ENCODE measurements at places on chromosomes 6 and 20.

DNA sequence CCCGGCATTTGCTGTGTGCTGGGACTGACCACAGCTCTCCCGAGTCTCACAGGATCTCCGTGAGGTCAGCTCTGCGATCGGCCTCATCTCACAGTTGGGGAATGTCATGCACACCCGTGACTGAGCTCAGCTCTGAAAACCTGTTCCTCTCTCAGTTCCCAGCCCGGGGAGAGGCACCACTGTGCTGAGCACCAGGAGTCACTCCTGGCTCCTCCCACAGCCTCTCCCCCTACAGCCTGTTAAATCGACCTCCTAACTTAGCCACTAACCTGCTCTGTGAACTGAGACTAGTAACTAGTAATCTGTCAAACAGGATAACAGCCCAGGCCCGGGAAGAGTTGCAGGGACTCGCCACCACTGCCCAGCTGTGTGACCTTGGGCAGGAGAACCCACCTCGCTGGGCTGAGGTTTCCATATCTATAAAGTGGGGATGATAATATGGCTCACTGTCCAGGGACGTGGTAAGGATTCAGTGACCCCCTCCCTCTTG is 20.1 kb upstream of the NOL4L start:
- no peak for DNase-seq

DNA sequence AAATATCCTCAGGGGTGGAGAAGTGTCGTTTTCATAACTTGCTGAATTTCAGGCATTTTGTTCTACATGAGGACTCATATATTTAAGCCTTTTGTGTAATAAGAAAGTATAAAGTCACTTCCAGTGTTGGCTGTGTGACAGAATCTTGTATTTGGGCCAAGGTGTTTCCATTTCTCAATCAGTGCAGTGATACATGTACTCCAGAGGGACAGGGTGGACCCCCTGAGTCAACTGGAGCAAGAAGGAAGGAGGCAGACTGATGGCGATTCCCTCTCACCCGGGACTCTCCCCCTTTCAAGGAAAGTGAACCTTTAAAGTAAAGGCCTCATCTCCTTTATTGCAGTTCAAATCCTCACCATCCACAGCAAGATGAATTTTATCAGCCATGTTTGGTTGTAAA is 20.3 kb upstream of the MAPK13 start:
- no peak for DNase-seq

- no peak for DNase-seq
Observed at GRCh38 chr6:39214120-39214813, 15.0 kb downstream of the KCNK5 start.

DNA sequence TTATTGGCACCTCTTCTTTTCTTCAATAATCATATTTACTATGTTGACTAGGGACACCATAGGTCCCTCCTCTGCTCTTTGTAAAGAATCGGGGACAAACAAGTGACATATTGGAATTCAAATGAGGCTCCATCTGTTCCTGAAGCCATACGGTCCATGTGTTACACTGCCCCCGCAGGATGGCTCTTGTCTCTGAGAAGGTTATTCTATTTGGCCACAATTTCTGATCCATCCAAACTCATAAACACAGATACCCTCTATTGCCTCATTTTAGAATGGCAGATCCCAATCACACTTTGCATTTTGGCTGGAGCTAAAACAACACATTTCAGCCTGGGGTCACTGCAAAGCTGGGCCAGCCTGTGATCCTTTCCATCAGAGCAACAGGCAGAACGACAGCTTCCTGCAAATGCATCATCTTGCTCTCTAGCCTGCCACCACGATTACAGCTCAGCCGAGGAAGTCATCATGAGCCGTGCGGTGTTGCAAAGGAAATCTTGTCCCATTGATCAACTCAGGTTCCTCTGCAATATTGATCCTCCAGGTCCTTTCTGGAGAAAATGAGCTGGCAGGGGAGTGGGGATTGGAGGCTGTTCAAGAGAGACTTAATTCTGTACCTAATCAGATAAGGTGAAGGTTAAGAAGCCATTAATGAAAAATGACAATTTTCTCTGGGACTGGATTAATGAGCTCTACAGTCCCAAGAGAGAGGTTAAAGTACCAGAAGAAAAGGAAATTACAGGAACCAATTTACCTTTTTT is 73.1 kb downstream of the AGPAT4 start:
- DNase-seq = no peak

- no peak for DNase-seq
Observed at GRCh38 chr20:33399924-33400323, 1.4 kb downstream of the CDK5RAP1 start.

DNA sequence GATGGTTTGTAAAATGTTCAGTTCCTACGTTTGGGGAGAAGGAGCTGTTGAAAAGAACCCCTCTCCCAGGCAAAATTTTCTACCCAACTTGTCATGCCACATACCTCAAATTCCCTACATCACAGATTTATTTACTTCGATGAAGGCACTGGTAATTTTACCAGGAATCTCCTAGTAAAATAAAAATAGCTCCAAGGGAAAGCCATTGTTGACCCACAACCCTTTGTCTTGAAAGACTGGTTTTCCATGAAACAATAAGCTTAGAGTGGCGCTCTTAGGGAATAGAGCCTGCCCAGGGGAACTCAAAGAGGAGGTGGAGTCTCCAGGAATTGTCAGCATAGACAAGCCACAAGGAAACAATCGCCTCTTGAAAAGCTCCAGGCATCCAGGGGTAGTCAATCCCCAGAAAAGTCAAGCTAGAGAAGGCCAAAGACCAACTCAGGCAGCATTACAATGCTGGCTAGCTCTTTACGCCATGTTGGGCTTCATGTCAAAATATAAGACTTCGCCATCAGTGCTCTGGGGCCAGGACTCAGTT is 99.2 kb upstream of the RREB1 start:
- DNase-seq = no peak

DNA sequence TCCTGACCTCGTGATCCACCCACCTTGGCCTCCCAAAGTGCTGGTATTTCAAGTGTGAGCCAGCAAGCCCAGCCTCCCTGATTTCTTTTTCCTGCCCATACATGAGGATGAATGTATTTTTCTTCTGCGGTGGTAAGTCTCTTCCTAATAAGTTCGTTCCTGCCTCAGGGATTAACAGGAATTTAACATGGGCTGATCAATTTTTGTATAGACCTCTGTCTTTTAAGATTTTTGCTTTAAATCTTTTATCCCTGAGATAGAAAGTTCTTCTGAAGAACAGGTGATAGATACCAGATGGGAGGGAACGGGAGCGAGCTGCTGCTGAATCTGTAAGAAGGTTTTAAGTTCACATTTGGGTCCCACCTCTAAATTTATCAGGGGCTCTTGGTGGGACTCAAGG is 7.0 kb upstream of the ZNFX1 start:
- no peak for DNase-seq

- no peak for DNase-seq
Observed at GRCh38 chr6:51004380-51004779, 185.7 kb downstream of the TFAP2B start.

GRCh38 chr6:150038202-150039062 is 13.1 kb upstream of the RAET1L start:
- no peak for DNase-seq

DNA sequence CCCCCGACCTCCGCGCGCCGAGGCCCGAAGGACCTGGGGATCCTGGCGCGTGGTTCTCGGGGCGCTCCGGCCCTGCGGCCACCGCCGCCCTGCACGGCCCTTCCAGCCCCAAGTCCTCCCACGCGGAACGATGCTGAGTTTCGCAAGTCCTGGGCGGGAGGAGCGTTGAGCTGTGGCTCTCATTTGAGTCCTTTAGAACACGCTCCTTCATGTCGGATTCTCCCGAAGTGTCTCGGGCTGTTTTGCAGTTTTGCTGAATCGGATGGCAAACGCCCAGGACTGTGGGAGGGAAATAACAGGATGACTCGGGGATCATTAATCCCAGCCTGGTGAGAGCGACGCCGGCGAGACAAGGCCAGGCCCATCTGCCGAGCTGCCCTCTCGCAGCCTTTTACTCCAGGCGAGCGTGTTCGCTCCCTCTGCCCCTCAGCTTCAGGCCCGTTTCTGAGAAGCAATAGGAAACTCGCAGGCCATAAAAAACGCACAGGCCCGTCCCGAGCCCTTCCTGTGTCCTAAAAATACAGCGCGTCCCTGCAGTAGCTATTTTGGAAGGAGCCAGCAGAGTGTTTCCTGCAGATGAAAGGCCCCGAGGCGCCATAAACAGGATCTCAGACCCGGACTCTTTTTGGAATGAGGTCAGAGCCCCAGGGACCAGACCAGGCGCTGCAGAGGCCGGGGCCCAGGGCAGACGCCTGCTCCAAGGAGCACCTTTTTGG is 153.5 kb downstream of the DLL1 start:
- no peak for DNase-seq

GRCh38 chr6:50962213-50962759 is 143.6 kb downstream of the TFAP2B start:
- no peak for DNase-seq

DNA sequence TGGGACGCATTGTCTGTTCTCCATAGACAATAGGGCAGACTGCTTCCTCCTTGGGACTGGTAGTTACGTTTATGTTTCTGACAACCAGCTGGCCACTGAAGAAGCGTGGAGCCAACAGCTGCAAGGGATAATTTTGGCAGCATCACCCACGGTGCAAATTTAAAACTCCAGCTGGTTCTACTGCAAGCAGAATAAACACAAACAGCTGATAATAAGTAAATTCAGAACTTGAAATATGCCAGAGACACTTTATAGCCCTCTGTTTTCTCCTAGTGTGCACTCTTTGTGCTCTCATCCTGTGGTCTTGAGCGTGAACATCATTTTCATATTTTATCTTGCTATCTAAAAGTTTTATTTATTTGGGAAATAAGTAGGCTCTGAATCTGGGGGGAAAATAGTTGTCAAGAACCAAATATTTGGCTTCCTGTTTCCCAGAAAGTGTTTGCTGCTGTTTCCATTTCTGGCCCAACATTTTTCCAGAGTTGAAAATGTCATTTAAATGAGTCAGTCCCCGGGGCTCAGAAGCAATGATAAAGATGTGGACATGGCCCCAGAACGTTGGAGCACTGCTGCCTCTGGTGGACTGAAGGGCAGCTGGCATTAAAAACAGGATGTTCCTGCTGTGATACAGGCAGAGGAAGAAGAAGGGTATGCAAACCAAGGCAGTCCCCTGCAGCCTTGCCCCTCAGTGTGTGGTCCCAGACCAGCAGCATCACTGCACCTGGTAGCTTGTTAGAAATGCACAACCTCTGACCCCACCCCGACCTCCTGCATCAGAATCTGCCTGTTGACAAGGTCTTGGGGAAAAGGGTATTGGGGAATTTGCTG is 12.5 kb upstream of the THBD start:
- no peak for DNase-seq

DNA sequence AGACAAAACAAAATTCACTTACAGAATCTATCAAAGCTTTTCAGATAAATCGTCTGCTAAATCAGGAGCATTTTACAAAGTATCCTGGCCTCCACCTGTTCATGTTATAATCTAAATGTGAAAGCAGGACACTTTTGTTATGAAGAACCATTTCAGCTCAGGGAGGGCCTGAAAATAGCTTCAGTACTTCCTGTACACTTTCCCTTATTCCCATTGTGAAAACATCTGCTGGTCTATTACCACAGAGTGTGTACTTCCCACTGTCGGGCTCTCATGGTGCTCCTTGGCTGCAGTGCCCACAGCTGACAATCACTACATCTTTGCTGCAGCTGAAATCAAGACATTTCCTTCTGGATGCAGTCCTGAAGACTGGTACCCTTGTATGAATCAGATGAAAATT is 128.1 kb downstream of the OPRM1 start:
- no peak for DNase-seq

- DNase-seq = no peak
Observed at GRCh38 chr6:47303342-47303741, 6.4 kb downstream of the TNFRSF21 start.

- no peak for DNase-seq
Observed at GRCh38 chr6:102068349-102068929, 674.9 kb downstream of the GRIK2 start.

- no peak for DNase-seq
Observed at GRCh38 chr6:92126088-92126487, 1293.3 kb downstream of the EPHA7 start.

DNA sequence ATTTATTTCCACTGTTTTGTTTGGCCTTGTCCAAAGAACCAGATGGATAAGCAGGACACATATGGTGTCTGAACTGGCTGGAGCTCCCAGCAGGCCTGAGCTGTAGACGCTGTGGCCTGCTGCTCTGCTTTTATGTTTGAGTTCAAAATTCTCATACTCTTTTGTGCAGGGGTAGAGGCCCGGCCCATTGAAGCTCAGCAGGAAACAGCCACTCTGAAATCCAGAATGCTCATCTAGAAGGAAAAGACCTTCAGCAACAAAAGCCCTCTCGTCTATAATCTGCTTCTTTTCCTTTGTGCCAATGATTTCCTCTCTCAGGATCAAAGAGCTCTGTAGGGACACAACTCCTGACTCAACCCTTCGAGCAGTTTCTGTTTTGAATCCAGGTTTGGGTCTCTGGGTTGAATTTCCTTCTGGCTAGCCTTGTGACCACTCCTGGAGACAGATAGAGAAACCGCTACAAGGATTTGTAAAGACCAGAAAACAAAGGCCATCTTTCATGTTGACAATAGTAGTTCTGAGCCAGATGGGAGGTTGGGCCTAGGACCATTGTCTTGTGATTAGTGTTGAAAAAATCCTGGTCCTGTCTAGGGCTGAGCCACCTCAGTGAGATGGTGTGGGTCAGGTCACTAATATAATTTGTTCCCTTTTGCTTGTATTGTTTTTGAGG is 446.7 kb downstream of the BCKDHB start:
- no peak for DNase-seq

GRCh38 chr6:165920896-165921671 is 246.6 kb downstream of the TBXT start:
- no peak for DNase-seq

GRCh38 chr6:13278164-13278563 is 50.2 kb downstream of the TBC1D7 start:
- no peak for DNase-seq

DNA sequence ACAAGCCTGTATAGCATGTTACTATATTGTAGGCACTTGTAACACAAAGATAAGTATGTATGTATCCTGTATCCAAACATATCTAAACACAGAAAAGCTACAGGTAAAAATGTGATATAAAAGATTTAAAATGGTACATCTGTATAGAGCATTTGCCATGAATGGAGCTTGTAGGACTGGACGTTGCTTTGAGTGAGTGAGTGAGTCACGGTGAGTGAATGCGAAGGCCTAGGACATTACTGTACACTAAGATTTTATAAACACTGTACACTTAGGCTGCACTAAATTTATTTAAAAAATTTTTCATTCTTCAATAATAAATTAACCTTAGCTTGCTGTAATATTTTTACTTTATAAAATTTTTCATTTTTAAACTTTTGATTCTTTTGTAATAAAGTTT is 136.9 kb downstream of the NKAIN2 start:
- DNase-seq = no peak

DNA sequence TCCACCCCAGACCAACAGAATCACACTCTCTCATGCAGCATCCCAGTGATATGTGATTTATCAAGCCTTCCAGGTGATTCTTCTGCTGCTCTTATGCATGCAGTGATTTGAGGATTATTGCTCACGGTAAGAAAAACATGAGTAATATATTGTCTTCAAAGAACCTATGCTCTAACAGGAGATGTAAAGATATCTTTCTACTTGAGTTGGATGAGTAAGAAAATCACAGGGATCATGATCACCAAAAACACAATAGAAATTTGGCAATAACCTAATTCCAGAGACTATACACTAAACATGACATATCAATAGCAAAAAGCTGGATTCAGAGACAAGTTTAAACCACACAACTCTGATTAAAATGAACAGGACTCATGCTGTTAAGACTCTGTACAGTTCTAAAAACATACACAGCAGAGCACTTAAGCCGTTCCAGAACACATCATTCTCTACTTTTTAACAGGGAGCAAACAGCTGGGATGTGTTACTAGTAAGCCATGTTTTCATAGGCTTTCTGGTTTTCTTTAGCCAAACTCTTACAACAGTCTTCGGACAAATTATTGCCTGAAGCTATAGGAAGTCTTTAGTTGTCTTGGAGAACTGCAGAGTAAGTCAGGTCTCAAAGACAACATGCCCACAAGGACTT is 568.6 kb downstream of the HAO1 start:
- DNase-seq = no peak

All from stimulated activated CD8-positive, alpha-beta memory T cell treated with anti-CD3 and anti-CD28 coated beads, Interleukin-15, amount 100 ng/mL, for 4 hours (primary cell).